Activated CD4-positive, alpha-beta T cell treated with anti-CD3 and anti-CD28 coated beads, Interleukin-2, amount 10 ng/mL, durations not matched to agents 7 days and 5 days (primary cell): ENCODE measurements at places on chromosomes 3 and 15. TPM values are rescaled to one million over a fixed set of nuclear protein-coding genes. Genes with fewer than 3 reads are reported as not detected.

Gene PARP15
- 39.8 TPM for total RNA-seq

Gene PLCH1
- total RNA-seq, result 0.37 TPM

Gene PRR23C
- not detected for total RNA-seq

Gene KIF23
- 93.1 TPM for total RNA-seq

Gene PLAAT1
- not detected for total RNA-seq

Gene MST1R
- 4.1 TPM for total RNA-seq

Gene PLD1
- 0.94 TPM for total RNA-seq

Gene FILIP1L
- total RNA-seq, result 0.44 TPM

Gene CLDN16
- not detected for total RNA-seq

Gene RLBP1
- not detected for total RNA-seq

Gene CD200R1
- total RNA-seq, result 8.8 TPM

Gene GASK1A
- not detected for total RNA-seq

Gene ROPN1
- total RNA-seq, result not detected

Gene PTPRG
- not detected for total RNA-seq

Gene PAK6
- total RNA-seq, result 0.47 TPM

Gene NPTN
- 50.6 TPM for total RNA-seq

Gene SEMA3G
- not detected for total RNA-seq

Gene GOLGA8S
- total RNA-seq, result 0.31 TPM

Gene FETUB
- total RNA-seq, result not detected
